Activated gamma-delta T cell (primary cell): ENCODE measurements at places on chromosomes 1 and 21.

DNA sequence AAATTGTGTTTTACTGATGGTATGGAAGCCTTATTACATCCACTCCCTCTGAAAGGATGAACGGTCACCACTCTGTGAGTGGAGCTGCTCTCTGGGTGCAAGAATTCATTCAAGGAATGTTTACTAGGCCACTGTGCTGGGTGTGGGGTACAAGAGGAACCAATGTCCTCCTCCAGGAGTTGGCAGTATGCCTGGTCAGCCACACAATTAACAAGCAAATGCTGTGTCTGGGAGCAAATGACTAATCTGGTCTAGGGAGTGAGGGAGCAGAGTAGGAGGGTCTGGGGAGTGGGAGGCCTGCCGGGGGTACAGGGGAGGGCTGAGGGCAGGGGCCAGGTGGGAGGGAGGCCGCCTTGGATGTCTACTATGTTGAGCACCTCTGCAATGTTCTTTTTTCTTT, 27.2 kb upstream of the TDRD10 start:
- DNase-seq, result no peak

DNA sequence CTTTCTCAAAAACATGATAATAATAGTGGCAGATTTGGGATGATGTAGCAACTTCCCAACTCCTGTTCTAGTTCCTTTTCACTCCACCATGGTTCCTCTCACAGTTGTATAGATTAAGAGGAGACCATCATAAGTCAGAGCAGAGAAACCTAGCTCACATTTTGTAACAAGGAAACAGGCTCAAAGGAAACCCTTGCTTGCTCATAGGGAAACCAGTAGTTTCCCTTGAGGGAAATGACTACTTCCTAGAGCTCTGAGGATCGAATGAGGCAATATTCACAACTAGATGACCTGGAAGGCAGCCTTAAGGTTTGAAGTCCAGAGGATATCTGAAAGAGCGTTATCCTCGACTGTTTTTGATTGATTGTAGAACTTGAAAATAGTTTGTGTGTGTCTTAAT, 76.1 kb upstream of the C8B start:
- DNase-seq, result no peak

DNA sequence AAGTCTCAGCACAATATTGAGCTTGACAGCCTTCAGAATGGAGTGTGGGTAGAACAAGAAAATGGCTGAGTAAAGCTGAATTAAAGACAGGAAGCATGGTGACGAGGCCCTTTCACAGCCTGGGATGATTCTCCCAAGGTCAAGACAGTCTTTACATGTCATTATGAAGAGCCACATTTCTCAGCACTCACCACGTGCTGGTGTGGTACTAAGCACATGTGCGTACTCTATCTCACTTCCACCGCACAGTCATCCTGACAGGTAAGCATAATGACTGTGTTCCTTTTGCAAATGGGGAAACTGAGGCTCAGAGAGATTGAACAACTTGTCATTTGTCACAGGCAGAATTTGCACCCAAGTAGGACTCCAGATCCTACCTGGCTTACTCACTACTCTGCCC, 92.8 kb upstream of the COA6 start:
- no peak for DNase-seq

DNA sequence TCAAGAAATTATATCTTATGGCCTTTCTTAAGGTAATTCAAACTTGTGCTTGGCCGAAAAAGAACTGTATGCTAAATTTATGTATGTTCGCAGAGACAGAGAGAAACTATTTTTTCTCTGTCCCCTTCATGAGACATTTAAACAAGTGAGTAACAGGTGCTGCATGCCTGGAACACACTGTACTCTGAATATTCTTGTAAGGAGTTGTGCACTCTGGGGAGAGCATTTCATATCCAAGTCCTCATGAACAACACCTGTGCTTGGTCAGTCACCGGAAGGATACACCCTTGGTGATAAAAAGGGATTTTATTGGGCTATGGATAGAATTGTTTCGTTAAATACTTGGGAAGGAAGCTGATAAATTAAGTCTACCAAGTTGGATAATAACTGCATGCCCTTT, 220.8 kb upstream of the NRIP1 start:
- DNase-seq, result no peak

- no peak for DNase-seq
Observed at GRCh38 chr21:44708866-44709425, 2.4 kb downstream of the TSPEAR start.

DNA sequence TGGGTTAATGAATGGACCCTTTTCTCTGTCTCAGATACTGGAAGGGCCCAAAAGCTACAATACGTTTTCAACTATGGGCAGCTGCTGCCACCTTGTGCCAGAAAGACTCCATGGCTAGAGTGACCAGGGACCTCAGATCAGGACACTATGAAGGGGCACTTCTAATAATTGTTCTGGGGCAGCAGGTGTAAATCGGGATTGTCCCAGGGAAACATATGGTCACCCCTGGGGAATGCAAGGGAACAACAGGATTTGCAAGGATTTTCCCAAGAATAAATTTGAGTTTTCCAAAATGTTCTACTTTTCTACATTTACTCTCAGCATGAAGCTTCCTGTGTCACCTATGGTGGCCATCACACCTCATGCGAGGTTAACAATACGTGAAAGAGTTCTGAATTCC, 12.0 kb upstream of the FCAMR start:
- no peak for DNase-seq

DNA sequence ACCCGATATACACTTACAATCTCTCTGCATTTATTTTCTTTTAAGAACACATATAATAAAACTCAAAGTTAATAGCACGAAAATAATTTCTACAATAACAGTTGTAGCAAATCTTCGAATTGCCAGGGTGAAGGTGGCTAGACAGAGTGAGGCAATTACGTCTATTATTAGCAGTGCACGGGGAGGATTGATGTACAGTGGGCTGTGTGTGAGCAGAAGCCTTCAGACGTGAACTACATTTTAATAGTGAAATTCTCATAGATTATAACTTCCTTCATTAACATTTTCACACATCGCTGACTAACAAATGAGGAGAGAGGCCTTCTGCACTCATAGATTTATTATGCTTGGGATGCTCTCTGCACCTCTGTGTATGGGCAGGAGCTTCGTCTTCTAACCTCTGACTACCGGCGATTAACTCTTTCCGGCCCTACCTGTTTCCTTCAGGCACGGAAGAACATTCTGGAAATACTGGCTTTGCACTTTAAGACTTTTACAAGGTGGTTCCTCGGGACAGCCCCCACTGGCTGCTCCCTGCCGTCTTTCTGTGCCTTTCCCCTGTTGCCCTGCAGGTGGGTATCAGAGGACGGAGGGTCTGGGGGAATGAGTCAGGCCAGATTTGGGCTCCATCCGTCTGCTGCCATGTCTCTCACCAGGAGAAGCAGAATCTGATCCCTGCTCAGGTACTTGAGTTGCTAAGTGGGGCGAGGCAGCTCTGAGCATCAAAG, 200.5 kb downstream of the CAMTA1 start:
- DNase-seq, result no peak

DNA sequence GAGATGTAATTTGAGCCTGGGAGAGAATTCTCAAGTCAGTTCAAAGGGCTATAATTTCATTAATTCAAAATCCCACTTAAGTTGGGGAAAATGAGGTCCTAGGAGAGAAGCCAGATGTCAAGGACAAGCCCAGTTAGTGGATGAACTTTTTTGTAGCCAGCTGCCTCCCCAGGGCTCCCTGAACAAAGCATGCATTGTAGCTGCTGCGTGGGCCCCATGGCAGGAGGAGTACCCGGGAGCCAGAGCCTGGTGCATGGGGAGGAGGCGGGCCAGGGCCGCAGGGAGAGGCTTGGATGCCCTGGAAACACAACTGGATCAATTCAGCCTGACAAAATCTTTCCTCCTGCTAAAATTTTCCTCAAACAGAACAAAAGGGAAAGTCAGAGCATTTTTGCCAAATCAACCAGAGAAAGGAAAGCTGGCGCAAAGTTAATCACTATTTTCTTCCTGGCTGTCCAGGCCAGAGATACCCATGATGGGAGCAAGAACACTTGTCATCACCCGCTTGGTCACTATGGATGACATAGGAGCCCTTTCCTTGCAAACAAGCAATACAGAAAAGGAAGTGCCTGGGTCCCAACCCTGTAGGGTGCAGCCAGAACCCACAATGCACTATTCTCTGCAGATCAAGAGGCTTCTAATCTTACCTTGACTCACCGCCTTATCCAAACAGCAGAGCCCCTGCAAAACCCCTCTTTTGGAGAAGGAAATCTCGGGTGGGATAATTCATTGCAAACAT, 248.1 kb upstream of the RAB4A start:
- DNase-seq, result no peak

- no peak for DNase-seq
Observed at GRCh38 chr1:111197598-111198284, 2.7 kb downstream of the DENND2D start.

- no peak for DNase-seq
Observed at GRCh38 chr1:8307628-8308027, 10.3 kb upstream of the SLC45A1 start.

- no peak for DNase-seq
Observed at GRCh38 chr1:4756851-4757580, 102.6 kb downstream of the AJAP1 start.

DNA sequence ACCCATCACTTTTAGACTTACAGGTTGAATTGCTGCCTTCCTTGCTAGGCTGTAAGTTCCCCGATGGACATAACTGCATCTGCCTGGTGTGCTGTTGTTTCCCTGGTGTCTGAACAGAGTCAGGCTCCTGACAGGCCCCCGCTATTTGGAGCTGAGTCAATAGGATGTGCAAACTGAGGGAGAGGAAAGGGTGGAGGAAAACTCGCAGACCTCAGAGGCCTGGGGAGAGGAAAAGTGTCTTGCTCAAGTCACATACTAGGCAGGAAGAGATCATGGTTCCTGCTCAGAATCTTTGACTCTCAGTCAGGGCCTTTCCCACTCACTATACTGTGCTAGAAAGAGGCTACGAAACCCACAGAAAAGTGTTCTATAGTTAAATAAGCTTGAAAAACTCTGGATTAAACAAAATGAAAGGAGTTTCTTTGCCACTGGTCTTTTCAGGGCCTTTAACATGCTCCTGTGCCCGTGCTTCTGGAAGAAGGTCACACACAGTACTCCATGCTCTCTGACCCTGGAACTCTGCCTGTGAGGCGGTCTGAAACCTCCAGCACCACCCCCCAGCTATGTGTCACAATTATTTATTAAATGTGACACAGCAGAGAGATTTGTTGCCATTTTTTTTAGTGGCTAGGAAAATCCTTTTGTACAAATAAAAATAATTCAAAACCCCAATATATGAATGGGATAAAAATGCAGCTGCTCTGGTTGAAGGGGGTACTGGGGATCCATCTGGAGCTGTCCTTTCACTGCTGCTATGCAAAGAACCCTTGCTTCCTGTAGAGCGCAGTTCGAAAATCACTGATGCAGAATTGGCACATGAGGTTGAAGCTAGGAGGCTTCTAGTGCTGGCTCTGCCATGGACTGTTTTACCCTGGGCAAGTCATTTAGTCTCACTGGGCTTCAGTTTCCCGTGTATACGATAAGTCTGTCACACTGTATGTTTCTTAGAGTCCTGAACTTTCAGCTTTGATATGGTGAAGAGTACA, 20.1 kb upstream of the CDCP2 start:
- DNase-seq, result no peak

- no peak for DNase-seq
Observed at GRCh38 chr1:4656533-4657140, 2.2 kb downstream of the AJAP1 start.

DNA sequence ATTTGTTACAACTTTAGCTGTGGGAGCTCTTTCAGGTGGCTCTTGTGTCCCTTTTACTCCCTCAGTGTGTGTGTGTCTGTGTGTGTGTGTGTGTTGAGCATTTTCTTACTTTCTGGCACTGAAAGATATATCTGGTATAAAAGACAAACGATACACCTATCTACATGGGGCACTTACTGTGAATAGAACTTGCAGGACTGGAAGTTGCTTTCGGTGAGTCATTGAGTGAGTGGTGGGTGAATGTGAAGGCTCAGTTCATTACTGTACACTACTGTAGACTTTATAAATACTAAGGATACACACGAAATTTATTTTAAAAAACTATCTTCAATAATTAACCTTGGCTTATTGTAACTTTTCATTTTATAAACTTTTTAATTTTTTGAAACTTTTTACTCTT, 38.7 kb downstream of the BTBD8 start:
- DNase-seq, result no peak

GRCh38 chr1:36320767-36321118, 2.7 kb downstream of the EVA1B start:
- DNase-seq, result no peak

DNA sequence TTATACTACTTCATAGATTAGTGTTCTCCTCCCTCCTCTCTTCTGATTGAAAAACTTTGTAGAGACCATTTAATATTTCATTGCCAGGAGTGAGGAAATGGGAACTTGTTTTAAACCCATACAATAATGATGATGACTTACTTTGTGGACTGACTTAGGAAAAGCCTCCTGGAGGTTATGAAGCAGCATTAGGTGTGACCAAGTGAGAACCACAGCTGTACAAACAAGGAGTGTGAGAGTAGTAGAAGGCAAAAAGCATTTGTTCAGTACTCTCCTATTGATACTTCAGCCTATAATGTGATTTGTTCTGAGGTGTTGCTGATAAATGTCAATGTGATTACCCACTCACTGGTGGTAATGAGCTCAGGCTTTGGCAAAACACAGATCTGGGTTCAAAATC, 8.4 kb downstream of the TIPRL start:
- no peak for DNase-seq

DNA sequence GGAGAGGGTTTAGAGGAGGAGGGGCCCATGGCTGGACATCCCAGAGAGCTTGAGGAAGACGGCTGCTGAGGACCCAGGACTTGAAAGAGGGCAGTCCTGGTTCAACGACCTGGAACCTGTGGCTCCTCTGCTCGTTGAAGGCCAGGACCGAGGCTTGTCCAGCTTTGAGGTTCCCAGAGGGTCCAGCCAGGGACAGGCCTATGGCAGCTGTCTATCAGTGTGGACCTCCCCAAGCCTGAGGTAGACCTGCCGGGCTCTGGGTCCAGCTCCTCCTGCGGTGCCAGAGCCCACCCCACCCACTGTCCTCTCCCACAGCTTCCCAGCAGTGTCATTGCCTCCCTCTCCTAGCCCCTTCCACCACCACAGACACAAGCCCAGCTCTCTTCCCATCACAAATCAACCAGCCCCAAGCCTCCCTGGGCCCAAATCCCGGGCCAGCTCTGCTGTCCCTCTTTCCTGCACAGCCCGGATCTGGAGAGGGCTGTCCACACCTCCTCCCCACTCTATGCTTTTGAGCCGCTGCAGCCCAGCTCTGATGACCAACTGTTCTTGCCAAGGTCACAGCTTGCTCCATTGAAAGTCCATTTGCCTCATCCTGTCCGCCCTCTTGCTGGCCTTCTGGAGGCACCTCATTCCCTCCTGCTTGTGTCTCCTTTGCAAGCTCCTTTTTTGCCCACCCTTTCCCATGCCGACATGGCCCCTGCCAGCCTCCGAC, 48.7 kb upstream of the EDN2 start:
- no peak for DNase-seq

DNA sequence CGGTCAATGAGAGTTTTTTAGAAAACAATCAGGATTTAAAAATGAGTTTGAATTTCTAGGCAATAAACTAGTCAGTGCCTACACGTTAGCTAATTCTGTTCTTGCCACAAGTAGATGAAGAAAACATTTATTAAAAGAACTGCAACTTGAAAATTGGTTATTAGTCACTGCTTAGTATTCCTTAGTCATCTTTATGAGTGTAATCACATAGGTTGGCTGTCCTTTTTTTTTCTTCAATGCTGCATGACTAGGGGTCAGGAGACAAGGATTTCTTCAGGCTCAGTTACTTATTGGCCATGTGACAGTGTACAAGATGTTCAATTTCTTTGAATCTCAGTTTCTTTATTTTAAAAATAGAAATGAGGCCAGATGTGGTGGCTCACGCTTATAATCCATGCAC, 17.1 kb downstream of the SOAT1 start:
- DNase-seq, result no peak

GRCh38 chr21:41821081-41821755, 54.4 kb upstream of the RIPK4 start:
- no peak for DNase-seq
